ENCODE measurements at places on chromosomes 5 and 9. TPM values are rescaled to one million over a fixed set of nuclear protein-coding genes. Genes with fewer than 3 reads are reported as not detected.

The F2RL1 gene
- total RNA-seq: 6.6 TPM

The MELK gene
- total RNA-seq: 2.9 TPM

The VLDLR gene
- total RNA-seq: 4.7 TPM

The RAD17 gene
- 17.2 TPM for total RNA-seq

The F12 gene
- total RNA-seq: 5.2 TPM

Measured in vagina (tissue), 2 donors.